Fibroblast of the aortic adventitia (primary cell): ENCODE measurements at places on chromosomes 16 and 17. TPM values are rescaled to one million over a fixed set of nuclear protein-coding genes. Genes with fewer than 3 reads are reported as not detected.

Gene THUMPD1
- 17.3 and 58.2 TPM in 2 replicates for total RNA-seq

Gene KCNAB3
- 1.3 TPM in 1 of 2 replicates, not detected in the other for total RNA-seq

Gene RRAD
- 0.72 and 3.8 TPM in 2 replicates for total RNA-seq

Gene TMC8
- total RNA-seq = not detected in 2 replicates

Gene SOX9
- total RNA-seq = 2.1 and 2.4 TPM in 2 replicates

Gene CCL1
- not detected in 2 replicates for total RNA-seq

DNA sequence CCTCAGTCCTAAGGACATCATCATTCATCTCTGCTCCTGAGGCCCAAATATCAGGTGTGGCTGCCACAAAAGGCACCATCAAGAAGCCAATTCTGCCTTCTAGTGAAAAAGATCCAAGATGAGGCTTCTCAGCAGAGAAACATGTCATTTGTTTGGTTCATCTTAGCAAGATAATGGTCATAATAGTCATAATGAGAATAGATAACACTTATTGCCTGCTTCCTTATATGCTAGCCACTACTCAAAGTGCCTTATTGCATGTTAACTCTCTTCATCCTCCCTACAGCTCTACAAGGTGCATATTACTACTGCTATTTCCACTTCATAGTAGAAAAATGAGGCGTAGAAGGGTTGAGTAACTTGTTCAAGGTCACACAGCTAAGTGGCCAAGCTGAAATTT, 45.0 kb upstream of the MRPS23 start:
- DNase-seq = no peak

DNA sequence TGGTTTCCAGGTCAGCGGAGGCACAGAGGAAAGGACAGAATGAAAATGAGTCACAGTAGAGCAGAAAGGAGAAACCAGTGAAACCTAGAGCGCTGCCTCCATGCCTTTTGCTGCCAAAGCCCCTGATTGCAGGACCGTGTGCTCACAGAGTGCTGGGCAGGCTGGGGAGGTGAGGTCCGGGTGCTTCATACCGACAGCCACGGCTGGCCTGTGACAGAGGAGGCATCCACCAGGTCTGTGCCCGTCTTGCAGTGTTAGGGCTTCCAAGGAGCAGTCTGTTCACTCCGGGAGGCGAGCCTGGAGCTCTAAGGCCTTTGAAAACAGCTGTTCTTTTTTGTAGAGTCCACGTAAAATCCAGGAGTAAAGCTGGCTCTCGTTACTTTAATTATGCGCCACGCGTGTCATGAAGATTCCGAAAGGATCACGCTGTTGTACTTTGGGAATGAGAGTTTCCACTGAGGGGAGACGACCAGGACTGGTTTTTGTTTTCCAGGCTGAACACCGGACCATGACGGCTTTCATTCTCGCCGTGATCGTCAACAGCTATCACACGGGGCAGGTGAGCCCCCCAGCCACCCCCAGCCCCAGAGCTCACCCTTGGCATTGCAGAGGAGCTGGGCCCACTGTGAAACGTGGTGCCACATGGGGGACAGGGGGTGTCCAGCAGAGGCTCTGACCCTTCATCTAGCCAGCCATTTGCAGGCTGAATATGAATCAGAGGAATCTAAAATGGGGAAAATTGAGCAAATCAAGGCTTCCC, 108.5 kb upstream of the CHMP6 start:
- no peak for DNase-seq

DNA sequence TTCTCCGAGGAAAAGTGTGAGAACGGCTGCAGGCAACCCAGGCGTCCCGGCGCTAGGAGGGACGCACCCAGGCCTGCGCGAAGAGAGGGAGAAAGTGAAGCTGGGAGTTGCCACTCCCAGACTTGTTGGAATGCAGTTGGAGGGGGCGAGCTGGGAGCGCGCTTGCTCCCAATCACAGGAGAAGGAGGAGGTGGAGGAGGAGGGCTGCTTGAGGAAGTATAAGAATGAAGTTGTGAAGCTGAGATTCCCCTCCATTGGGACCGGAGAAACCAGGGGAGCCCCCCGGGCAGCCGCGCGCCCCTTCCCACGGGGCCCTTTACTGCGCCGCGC, at the start of gene ERBB2:
ERBB2 (plus strand) TSS at position 247 of the 330 bp plus-strand sequence. CDS start 175 bp downstream, outside the sequence.
- DNase-seq = peak; percentile 75

DNA sequence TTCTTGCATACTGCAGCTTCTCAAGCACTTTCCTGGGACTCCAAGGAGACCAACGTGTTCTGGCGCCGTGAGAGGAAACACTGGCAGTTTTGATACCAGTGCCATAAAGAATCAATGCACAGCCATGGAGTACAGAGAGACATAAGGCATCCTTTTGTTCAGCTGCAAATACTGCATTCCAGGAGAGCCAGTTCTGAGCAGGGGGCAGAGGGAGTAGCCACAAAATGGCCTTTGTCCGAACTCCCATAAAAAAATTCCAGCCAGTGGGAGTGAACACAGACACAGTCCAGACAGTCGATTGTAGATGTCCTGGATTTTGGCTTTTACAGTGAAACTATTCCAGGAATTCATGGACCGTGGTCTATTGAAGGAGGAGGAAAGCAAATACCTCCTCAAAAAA, 36.2 kb upstream of the TEKT3 start:
- peak; percentile 78 for DNase-seq

DNA sequence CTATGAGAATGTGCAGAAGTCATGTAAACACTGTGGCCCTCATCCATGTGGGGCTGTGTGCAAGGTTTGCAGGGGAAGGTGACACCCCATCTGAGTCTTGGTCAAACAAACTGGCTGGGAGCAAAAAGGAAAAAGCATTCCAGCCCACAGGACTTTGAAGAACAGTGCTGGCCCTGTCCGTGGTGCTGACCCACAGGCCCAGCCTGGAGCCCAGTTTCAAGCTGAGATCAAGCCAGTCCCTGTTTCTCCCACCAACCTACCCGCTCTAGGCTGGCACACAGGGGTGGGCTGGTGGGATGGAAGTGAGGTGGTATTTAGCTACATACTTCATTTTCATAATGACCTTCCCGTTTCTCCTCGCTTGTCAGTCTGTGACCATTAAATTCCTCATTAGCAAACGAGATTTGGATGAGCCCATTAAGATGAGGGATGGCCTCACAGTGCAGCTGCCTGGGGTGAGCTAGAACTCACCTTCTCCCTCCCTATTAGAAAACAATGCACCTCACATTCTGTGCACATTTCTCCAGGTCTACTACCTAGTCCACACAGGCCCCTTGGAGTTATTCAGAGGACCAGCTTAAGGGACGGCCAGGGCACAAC, 12.6 kb upstream of the RPL38 start:
- DNase-seq = peak; percentile 35

- DNase-seq = no peak
Observed at GRCh38 chr17:22300731-22301352, 608.5 kb downstream of the KCNJ18 start.

DNA sequence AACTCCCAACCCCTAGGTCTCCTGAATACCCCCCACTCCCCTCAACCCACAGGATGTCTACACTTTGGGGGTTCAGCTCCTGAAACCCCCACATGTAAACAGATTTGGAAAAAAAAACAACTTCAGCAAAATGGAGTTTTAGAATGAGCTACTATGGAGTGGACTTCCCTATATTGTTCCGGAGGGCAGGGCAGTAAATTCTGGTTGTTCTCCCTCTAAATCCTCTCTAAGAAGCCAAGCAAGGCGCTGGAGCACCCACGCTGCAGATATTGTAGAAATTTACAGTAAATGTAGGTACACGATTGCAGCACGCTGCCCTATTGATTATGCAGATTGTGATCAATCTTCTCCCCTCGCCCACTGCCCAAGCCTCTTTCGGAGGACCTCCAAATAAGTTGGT, 8.5 kb upstream of the ZFHX3 start:
- DNase-seq = peak; percentile 29

GRCh38 chr17:27986805-27987684, 55.4 kb upstream of the NLK start:
- peak; percentile 27 for DNase-seq

- no peak for DNase-seq
Observed at GRCh38 chr16:82845116-82845515, 218.3 kb downstream of the CDH13 start.

DNA sequence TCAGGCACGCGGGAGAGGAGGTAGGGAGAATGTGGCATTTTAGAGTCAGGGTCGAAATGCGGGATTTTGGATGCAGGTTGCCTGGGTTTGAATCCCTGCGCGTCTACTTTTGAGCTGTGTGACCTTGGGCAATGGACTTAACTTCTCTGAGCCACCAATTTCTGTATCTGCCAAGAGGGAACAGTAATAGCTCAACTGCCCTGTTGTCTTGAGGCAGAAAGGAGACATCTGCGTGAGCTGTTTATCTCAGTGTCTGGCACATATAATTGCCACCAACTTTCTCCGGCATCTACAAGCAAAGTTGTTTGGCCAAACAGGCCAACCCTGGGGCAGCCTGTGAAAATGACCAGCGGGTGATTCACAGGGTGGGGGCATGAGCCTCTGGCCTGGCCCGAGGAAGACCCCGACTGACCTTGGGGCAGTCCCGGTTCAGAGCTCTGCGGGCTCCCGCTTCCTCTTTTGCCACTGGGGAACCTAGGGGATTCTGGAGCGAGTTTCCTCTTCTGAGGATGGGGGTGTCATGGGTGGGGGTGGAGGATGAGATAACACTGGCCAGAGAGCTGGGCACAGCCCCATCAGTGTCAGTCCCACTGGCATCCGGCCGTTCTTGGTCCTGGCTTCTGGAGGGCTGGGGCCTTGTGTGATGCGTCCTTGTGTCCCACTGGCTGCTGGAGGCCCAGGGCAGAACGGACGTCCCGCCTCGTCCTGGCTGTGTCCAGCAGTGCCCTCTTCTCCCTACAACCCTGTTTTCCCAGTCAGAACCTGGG, 1.3 kb downstream of the SNN start:
- DNase-seq = peak; percentile 20

DNA sequence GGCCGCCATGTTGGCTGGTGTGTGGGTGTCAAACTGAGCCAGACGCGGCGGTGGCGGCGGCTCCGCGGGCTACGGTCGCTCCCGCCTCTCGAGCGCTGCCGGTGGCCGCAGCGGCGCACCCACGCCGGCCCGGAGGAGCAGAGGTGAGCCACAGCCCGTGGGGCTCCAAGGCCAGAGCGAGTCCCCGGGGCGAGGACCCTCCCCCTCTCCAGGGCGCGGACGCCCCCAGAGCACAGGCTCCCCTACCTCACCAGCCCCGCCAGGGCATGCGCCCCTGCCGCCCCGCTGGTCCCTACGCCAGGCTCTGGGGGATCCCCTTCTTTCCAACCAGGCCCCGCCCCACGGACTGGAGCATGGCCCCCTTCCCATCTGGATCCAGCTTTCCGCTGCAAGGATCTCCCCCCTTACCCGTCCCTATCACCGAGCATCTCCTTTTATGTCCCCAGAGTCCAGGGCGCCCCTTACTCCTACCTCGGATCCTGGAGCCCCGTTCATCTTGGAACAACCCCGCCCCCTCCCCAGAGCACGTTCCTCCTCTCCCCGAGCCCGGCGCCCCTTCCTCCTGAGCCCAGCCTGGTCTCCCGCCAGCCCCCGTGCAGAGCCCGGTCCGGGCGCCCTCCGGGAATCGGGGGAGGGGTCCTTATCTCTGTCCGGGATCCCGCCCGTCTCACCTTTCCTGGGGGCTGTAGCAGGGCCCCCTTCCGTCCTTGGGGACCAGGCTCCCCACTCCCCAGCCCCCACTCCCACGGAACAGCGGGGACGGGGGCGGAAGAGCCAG, 412 bp downstream of the EPN2 start:
- no peak for DNase-seq

GRCh38 chr16:77212741-77213541, 13.7 kb downstream of the SYCE1L start:
- DNase-seq = no peak

- no peak for DNase-seq
Observed at GRCh38 chr17:39801055-39801454, 63.1 kb downstream of the IKZF3 start.

GRCh38 chr17:63066158-63066813, 100.3 kb downstream of the TANC2 start:
- DNase-seq = no peak

GRCh38 chr16:28925386-28926228, 569 bp upstream of the RABEP2 start:
- DNase-seq = peak; percentile 84

DNA sequence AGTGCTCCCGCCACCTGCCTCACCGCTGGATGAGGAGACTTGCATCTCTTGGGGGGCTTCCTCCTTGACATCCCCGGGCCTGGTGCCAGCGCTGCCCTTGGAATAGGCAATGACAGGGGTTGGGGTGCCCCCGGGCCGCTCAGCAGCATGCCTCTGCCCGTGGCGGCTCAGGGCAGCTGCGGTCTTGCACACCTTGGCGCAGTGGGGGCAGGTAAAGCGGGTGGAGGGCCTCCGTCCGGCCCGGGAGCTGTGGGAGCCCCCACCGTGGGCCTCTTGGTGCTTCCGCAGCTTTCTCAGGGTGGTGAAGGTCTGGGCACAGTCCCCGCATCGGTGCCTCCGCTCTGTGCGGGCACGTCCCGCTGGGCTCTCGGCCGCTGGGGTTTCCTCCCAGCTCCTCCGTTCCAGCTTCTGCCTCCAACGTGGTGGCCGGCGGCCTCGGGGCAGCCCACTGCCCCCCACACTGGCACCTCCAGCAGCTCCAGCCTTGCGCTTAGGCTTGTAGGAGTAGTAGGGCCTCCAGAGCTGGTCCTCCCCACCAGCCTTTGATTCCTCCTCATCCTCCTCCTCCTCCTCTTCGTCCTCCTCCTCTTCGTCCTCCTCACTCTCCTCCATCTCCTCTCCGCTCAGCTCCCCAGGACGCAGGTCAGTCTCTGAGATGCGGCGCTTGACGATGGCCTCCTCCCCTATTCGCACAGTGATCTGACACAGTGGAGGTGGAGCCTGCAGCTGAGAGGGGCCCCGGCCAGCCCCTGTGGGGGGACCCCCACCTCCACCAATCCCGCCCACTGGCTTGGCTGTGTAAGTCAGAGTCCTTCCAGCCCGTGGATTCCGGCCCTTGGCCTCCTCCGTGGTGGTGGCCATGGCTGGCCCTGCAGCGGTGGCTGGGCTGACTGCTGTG, 16.7 kb downstream of the ZBTB4 start:
- no peak for DNase-seq

DNA sequence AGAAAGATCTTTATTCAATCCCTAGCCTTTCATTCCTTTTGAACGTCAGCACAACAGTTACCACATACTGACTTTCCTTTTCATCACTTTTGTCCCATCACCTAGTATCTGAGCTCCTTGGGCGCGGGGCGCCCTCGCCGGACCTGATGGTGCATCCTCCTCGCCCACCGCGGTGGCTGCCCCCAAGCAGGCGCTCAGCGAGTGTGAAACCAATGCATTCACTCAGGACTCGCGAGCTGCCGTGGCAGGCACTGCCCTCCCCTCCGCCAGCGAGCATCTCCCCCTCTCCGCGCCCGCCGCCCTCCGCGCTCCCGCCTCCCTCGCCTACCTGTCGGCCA, 756 bp downstream of the KLHL11 start:
- no peak for DNase-seq

DNA sequence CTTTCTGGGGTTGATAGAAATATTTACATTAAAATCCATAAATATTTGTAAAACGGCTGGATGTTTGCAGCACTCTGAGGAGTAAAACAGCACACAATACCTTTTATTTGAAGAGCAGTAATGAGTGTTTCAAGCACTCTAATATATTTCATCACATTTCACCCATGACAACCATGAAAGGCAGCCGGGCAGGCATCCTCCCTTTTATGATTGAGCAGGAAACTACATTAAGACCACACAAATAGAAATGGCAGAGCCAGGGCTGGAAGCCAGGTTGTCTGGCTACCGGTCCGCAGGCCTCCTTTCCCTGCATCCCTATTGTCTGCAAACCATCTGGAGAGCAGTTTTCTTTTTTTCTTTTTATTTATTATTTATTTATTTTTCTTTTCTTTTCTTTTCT, 23.1 kb upstream of the GPRC5C start:
- DNase-seq = no peak
